AG09319 (cell line): ENCODE measurements at places on chromosomes 2 and 18.

GRCh38 chr2:59076079-59076619 lies 835.0 kb upstream of the FANCL start:
- DNase-seq: no peak

DNA sequence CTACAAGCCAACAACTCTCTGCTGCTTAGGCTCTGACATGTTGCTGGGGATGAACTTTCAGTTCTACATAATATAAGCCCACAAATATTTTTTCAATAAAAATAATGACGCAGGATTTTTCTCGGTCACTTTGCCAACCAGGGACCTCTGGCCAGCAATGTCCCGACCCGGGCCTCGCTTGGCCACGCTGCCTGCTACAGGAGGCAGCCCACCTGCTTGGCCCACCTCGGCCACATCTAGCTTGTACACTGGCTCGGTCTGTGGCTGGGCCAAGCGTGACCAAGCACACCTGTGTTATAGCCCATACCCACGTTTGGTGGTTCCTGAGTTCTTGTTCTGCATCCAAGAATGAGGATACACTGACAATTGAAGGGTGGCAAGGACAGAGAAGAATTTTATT lies 773.5 kb downstream of the CPS1 start:
- DNase-seq: no peak

GRCh38 chr2:234753701-234754100 lies 198.1 kb upstream of the SH3BP4 start:
- DNase-seq: no peak

DNA sequence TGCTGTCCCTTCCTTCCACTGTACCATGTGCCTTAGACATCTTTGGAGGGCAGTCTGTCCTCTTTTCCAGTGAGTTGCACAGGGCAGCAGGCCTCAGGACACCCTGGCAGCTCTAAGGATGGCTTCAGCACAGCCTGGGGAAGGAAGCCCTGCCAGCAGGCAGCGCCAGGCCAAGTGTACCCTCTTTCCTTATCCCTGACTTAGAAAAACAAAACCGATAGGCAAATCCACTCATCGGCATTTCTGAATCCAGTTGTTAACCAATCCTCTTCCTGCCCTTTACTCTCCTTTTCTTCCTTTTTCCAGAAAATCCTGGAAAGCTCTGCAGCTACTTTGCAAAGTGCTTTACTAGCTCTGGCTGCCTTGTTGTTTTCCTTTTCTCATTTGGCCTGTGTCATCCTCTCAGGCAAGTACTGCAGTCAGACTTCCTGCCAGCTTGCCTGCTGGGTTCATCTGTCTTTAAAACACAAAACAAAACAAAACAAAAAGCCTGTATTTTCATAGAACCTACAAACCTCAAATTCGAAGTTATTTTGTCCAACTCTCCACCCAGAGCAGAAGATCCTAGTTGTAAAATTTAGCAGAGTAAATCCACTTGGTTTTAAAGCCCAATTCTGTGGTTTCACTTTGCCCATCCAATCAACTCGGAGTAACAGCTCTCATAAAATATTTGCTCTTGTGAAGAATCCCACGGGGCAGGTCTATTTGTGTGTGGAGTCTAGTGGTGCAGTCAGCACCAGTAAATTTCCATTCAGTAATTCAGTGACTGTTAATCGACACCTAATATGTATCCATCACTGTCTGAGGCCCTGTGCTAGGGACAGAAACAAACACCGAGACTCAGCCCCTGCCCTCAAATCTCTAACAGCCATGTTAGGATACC lies 45.2 kb downstream of the PCBP1 start:
- no peak for DNase-seq

GRCh38 chr18:79560042-79560860 lies 119.4 kb upstream of the CTDP1 start:
- no peak for DNase-seq

DNA sequence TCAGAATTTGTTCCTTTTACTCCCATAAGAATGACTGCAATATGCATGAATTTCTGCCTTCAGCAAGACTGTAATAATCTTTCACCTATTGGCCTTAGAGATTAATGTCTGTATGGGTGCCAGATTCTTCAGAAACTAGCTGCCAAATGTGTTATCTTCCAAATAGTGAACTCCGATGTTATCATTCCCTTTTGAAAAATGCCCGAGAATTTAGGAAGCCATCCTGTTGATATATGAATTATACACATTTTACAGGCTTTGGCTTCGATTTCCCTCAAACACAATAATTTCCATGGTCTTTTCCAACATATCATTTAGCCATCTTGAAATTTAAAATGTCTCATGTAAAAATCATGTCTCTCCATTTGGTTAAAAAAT lies 101.5 kb downstream of the ZNF521 start:
- DNase-seq: no peak

DNA sequence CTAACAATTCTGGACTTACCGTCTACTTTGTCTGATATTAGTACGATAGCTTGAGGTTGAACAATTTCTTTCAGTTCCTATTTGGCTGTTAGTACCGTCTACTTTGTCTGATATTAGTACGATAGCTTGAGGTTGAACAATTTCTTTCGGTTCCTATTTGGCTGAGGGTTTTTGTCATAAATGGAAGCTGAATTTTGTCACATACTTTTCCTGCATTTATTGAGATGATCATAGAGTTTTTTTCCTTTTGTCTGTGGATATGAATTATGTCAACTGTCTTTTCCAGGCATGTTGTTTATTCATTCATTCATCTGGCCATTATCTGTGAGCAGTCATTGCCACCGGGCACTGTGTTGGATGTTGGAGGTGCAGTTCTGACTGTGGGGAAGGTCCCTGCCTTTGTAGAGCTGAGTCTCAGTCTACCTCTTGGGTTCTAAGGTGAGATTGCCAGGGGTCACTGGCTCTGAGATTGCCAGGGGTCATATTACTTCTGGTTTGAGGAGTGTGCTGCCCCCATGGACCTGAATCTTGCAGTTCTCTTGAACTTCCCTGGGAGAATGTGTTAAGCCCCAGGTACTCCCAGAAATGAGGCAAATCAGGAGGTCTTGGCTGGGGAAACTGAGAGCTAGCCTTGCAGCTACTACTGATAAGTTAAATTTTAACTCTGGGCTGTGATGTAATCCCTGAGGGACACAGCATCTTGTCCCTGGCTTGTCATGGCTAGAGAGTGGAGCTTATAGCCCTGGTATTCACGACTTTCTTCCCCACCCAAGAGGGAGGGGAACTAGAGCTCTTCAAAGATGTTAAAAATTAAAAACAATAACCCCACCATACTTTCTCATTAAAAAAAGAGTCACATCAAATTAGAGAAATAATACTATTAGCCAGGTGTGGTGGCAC lies 89.1 kb upstream of the MBOAT2 start:
- no peak for DNase-seq

DNA sequence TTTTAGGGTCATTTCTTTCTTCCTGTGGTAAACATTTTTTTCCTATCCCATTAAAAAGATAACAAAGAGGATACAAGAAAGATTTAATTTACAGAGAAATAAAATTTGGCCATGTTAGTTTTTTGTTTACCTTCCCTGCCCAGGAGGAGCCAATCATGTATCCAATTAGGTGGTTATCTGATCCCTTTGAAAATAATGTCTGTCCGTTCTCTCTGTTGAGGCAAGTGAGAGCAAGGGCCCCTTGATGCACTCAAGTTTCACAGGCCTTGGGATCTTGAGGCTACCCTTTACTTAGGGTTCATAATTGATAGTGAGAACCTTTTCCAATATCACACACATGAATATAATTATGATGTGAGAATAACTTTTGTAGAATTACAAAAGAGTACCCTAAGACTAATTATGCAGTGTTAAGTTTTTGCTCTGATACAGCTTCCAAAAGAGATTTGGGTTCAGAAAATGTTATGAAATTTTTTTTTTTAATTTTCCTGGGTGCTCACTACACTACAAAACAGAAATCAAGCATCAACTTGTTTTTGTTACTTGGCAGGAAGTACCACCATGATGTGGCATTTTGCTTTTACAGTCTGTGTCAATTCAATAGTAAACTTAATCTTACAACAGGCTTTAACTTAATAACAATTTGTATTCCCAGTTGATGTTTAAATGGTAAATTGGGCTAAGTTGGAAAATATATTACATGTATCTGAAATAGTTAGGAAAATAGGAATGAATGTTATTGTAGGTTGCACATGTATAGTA lies 42.0 kb downstream of the AFTPH start:
- no peak for DNase-seq

GRCh38 chr18:51089691-51090090 lies 59.7 kb downstream of the SMAD4 start:
- DNase-seq: no peak

DNA sequence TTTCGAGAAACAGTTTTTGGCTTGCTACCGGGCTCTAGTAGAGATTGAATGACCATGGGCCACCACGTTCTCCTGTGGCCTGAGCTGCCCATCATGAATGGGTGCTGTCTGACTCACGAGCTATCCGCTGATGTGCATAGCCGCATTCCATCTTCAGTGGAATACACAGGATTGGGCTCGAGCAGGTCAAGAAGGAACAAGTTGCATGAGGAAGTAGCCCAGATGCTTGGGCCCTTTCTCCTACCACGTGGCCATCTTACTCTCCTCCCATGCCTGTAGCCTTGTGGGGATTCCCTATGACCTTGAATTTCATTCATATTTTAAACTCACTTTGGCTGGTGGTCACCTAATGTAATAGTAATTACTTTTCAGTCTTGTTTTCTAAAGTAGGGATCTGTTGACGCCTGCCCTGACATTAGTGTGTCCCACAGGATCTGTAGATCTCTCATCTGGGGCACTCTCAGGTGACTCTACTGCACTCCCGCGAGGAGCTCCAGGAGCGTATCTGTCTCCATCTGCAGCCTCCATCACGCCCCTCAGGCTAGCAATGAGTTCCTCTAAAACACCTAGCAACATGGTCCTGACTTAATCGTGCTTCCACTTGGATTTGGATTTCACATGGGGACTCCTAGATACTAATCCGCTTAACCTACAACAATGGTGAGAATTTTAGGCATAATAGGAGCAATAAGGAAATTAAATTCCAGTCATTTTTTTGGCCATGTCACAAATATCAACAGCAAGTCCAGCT lies 67.8 kb downstream of the PSMG2 start:
- no peak for DNase-seq

DNA sequence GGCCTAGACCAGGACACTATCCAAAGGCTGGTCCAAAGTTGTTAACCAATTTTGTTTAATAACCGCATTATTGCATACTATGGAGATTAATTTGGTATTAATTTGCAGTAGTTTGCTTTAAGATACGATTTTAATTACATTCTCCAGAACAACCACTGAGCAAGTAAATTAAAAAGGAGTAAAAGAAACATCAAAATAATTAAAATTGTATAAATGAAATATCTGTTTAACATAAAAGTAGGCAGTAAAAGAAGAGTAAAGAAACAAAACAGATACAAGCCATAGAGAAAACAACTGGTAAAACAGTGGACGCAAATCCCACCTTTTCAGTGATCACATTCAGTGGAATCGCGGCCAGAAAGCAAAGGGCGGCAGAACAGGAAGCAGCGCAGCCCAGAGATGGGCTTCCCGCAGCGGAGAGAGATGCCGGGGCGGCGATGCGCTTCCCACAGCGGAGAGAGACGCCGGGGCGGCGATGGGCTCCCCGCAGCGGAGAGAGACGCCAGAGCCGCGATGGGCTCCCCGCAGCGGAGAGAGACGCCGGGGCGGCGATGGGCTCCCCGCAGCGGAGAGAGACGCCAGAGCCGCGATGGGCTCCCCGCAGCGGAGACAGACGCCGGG lies 176.8 kb downstream of the RTP5 start:
- DNase-seq: no peak

DNA sequence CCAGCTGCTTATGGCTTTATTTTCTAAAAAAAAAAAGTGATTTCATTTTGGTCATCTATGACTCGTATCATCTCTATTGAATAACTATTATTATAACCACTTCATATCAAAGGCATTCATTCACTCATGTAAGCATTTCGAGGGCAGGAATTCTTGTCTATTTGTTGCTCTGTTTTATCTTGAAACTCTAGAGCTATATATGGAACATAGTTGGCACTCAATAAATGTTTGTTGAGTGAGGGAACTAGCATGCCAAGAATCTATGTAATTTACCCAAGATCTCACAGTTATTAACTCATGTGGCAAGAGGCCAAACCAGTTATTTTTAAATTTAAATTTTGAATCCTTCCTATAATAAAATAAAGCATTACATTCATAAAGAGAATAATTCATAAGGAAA lies 470.1 kb downstream of the TMX3 start:
- no peak for DNase-seq

- DNase-seq: no peak
These were observed 82.5 kb downstream of the LIMS1 start for GRCh38 chr2:108616751-108617161.

DNA sequence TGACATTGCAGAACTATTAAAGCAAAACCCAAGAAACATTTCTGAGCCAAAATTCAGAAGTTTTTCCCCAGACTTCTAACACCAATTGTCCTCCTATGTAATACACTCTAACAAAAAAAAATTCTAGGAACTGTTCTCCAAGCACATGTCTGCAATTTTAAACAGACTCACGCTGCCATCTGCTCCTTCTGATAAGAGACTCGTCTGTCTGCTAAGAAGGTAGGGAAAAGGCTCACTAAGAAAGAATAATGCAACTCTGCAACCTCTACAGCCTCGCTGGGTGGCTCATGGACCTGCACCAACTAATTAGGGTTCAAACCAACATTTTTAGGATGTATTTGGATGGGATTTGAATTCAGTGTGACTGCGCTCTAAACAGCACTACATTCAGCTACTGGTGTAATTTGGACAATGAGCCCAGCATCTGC lies 366.5 kb downstream of the DSC3 start:
- DNase-seq: no peak

GRCh38 chr2:51673628-51674027 lies 641.7 kb upstream of the NRXN1 start:
- DNase-seq: no peak

- no peak for DNase-seq
These were observed 6.7 kb upstream of the TNFAIP6 start for GRCh38 chr2:151350579-151351195.

DNA sequence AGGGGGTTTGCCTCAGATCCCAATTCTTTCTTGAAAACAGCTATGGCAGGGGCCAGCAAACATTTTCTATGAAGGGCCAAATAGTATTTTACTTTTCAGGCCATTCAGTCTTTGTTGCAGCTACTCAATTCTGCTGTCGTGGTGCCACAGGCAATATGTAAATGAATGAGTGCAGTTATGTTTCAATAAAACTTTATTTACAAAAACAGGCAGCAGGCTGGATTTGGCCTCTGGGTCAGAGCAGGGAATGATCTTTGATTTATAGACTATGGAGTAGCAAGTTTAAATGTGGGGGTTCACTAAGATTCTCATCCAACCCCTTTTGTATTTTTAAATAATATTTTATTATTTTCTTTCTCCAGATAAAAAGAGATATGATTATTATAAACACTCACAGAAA lies 72.4 kb downstream of the IRS1 start:
- no peak for DNase-seq

DNA sequence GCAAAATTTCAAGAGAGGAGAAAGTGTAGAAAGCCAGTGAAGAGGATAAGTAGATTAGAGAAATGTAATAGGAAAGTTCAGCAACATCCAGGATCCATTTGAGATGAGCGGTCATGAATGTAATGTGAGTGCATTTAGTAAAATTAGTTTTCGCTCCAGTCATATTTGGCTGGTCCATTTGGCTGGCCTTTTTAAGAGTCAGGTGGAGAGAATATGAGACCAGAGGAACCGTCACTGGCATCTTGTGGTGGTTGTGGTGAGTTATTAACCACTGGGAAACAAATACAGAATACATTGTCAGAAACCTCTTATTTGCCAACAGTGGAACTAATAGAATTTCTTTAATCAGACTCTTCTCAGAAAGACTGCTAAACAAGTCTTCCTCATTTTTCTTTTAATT lies 1064.3 kb upstream of the CDH2 start:
- DNase-seq: no peak

- no peak for DNase-seq
These were observed 40.4 kb upstream of the CDC42EP3 start for GRCh38 chr2:37711831-37712230.
